Skin of body (tissue), 3 donors: ENCODE measurements at places on chromosomes 11 and 22. TPM values are rescaled to one million over a fixed set of nuclear protein-coding genes. Genes with fewer than 3 reads are reported as not detected.

Gene ADORA2A
- total RNA-seq, result 2.7 TPM

Gene KLHL35
- 0.99 TPM for total RNA-seq

Gene H19
- total RNA-seq, result 7,961 TPM

Gene PATE4
- total RNA-seq, result not detected

Gene DDI1
- total RNA-seq, result not detected

Gene LRRC10B
- total RNA-seq, result 0.49 TPM

DNA sequence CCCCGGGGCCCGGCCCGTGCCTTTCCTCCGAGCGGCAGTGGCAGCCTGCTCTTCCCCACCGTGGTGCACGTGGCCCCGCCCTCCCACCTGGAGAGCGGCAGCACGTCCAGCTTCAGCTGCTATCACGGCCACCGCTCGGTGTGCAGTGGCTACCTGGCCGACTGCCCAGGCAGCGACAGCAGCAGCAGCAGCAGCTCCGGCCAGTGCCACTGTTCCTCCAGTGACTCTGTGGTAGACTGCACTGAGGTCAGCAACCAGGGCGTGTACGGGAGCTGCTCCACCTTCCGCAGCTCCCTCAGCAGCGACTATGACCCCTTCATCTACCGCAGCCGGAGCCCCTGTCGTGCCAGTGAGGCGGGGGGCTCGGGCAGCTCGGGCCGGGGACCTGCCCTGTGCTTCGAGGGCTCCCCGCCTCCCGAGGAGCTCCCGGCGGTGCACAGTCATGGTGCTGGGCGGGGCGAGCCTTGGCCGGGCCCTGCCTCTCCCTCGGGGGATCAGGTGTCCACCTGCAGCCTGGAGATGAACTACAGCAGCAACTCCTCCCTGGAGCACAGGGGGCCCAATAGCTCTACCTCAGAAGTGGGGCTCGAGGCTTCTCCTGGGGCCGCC lies 11.9 kb downstream of the C22orf31 start:
- DNase-seq, result no peak

DNA sequence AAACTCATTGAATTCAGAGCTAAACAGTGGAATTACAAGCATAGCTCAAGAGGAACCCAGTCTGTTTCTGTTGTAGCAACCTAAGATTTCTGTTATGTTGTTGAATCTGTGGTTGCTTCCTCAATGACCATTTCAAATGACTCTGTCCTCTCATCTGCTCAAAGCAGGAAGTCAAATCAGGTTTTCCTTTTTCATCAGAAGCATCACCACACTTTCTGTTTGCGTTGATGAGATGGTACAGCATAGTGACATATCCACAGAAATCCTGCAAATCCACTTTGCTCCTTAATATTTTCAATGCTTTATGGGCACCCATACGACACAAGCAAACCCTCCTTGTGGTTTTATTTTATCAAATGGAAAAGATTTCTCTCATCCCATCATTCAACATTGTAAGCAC lies 12.6 kb upstream of the UCP2 start:
- no peak for DNase-seq

GRCh38 chr11:3132271-3132781 lies 32.8 kb downstream of the OSBPL5 start:
- DNase-seq, result no peak

GRCh38 chr11:62015615-62016014 lies 48.2 kb upstream of the FTH1 start:
- DNase-seq, result no peak

DNA sequence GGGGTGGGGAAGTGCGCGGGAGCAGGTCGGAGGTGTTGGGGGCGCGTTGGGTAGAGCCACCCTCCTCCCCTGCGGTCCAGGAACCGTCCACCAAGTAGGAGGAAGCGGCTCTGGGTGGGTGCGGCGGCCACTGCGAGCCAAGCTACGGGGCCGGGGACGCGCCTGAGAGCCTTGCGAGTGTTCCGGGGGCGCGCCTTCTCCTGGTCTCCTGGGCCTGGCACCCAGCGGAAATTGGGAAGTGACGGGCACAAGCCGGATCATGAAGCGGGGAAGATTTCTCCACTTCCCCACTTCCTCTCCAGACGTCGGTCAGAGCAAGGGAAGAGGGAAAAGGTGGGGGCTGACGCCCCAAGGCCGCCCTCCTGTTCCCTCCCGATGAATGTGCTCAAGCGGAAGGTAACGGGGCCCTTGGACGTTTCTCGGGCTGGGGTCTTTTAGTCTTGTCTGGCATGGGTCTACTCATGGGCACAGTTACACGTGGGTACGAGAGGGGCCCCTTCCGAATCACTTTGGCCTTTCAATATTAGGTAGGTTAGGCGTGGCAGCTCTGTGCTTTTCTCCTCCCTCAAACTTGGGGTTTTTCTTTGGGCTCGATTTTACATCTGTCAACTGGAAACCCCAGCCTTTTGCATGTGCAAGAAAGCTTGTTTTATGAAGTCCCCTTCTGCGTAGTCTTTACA lies 865 bp downstream of the RBM14 start:
- DNase-seq, result peak; percentile 51

- DNase-seq, result no peak
These were observed 192.6 kb downstream of the CASP12 start for GRCh38 chr11:104705490-104706190.

- no peak for DNase-seq
These were observed 10.4 kb downstream of the APOL2 start for GRCh38 chr22:36228944-36229343.
